ENCODE measurements at places on chromosomes 13 and 19. TPM values are rescaled to one million over a fixed set of nuclear protein-coding genes. Genes with fewer than 3 reads are reported as not detected.

GRCh38 chr13:56424246-56424645, 716.5 kb upstream of the PRR20A start:
- no peak for DNase-seq

GRCh38 chr13:103961129-103961528, 894.9 kb upstream of the SLC10A2 start:
- no peak for DNase-seq

DNA sequence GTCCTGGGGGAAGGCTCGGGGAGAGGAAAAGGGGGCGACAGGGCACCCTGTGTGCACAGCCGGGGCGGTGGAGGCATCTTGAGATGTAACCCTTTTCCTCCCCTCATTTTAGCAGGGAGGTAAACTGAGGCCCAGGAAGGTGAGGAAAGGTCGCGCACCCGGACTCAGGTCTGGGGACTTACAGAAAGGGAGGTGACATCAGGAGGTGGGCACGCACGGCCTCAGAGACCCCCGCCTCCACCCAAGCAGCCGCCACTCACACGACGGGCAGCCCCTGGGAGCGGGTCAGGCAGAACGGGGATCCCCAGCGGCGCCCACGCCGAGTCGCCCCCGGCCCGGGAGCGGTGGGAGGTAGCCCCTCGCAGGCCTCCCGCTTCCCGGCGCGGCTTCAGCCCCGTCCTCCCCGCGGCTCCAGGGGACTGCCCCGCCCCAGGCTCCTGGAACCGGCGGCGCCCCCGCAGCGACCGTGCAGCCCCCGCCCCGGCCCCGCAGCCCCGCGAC, 477 bp downstream of the PIP5K1C start:
- DNase-seq: no peak

- no peak for DNase-seq
Observed at GRCh38 chr13:110458017-110458416, 103.5 kb downstream of the RAB20 start.

DNA sequence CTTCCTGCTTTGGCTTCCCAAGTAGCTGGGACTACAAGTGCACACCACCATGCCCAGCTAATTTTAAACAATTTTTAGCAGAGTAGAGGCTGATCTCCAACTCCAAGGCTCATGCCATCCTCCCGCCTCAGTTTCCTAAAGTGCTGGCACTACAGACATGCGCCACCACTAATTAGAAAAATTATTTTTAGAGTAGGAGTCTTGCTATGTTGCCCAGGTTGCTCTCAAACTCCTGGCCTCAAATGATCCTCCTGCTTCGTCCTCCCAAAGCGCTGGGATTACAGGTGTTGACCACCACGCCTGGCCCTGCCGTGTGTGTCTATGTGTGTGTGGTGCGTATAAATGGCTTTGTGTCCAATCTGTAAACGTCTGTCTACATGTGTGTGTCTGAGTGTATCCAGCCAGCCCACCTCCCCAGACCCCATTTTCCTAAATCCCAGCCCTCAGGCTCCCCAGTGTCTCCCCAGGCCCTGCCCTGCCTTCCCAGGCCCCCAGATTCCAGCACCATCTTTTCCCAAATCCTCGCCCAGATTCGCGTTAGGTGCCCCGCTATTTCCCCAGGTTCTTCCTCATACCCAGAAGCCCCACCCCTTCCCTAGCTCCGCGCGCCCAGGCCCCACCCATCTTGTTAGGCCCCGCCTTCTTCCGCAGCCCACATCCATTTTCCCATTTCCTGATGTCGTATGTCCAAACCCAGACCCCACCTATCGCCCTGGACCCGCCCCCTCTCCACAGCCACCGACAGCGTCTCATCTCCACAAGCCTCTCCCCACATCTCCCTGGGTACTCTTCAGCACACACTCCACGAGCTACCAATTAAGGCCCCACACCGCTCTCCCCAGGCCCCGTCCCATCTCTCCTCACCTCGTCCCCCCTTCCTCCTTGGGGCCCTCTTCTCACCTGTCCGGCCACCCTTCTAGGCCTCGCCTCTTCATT, 24.9 kb downstream of the SLC8A2 start:
- no peak for DNase-seq

GRCh38 chr13:28041501-28041900, 53.0 kb upstream of the URAD start:
- DNase-seq: no peak

DNA sequence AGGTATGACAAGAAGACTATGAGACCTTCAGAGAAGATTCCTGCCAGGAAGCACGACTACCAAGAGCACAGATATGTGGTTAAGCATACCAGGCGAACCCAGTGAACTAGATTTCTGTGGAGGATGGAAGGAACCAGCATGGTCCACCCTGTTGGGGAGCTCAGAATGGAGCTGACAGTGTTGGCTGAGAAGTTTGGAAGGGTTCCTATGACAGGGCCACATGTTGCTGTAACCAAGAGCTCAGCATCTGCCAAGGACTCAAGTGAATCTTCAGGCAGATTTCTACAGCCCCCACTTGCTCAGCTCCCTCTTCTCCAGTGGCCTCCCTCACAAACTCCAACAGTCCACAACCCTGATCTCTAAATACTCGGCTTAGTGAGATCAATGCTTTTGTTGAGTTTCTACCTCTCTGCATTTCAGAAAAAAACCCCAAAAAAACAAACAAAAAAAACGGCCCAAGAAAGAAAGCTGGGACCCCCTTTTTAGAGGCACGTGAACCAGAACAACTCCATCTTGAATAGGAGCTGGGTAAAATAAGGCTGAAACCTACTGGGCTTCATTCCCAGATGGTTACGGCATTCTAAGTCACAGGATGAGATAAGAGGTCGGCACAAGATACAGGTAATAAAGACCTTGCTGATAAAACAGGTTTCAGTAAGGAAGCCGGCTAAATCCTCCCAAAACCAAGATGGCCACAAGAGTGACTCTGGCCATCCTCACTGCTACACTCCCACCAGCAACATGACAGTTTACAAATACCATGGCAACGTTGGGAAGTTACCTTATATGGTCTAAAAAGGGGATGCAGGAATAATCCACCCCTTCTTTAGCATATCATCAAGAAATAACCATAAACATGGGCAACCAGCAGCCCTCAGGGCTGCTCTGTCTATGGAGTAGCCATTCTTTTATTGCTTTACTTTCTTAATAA, 691.1 kb downstream of the UQCRFS1 start:
- DNase-seq: no peak

GRCh38 chr19:29098863-29099481, 114.0 kb downstream of the UQCRFS1 start:
- DNase-seq: peak; percentile 97

- DNase-seq: no peak
Observed at GRCh38 chr19:48719263-48720171, at the start of gene MAMSTR. MAMSTR (minus strand) TSS chr19:48719725; CDS start chr19:48719031, 694 bp downstream.

GRCh38 chr19:55626350-55626749, 2.0 kb upstream of the ZNF784 start:
- DNase-seq: no peak

GRCh38 chr13:111326981-111327642, 6.7 kb downstream of the TEX29 start:
- no peak for DNase-seq

DNA sequence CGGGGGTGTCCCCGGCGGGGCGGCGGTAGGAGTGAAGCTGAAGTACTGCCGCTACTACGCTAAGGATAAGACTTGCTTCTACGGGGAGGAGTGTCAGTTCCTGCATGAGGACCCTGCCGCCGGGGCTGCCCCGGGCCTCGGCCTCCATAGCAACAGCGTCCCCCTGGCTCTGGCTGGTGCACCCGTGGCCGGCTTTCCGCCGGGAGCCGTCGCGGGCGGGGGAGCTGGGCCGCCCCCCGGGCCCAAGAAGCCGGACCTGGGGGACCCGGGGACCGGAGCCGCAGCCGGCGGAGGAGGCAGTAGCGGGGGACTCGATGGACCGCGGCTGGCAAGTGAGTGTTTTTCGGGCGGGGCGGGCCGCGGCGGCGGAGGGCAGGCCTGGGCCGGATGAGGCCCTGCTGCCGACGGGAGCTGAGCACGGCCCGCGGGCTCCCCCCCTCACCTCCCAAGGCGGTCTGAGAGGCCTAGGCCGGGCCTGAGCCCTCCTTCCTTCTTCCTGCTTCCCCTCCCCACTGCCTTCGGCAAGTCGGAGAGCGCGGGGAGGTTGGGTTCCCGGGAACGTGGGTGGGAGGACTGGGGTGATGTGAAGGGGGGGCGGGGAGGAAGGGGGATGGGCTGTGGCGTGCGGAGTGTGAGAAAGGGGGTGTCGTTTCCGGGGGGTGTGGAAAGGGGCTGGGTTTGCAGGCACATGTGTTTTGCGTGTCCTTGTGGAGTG, 568 bp downstream of the PAN3 start:
- peak; percentile 89 for DNase-seq

The ZNF677 gene
- 37.9 TPM for total RNA-seq

The SULT2A1 gene
- not detected for total RNA-seq

The ASPDH gene
- not detected for total RNA-seq

The TJP3 gene
- not detected for total RNA-seq
